ENCODE measurements at places on chromosomes 1 and 21. TPM values are rescaled to one million over a fixed set of nuclear protein-coding genes. Genes with fewer than 3 reads are reported as not detected.

GRCh38 chr1:208252836-208253576 is 8.8 kb upstream of the PLXNA2 start:
- DNase-seq: no peak

DNA sequence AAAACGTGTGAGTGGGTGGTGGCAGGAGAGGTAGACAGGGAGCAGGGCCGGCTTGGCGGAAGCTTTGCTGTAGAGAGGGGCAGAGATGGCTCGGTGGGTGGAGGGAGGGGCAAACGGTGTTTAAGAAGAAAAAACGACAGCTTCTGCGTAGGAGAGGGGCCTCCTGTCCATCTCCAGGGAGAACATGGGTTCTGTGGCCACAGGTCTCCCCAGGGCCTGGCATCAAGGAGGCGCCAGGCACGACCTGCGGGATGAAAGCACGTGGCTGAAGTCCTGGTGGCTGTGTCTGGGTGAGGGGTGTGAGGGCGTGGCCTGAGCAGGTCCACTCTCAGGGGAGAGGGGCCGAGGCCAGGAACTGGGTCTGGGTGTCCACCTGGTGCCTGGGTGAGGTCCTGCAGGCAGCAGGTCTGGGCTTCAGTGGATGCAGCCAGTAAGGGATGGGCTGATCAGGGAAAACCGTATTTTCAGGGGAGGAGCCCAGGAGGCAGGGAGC is 940 bp upstream of the PRKCZ start:
- no peak for DNase-seq

DNA sequence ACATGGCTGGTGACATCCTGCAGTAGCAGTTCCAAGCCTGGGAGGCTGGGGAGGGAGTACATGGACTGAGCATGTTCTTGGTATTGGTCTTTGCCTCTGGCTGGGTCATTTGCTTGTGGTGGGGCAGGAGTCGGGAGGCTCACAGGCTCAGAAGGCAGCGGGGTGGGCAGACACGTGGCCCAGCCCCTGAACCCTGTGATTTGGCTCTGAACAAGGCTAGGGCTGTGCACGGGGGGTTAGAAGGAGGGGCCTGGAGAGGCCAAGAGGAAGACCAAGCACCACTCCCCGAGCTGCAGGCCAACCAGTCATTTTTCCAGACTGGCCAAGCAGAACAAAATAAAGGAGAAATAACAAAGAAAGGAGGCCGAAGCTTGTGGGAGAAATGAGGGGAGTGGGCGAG is 9.7 kb upstream of the PRELP start:
- DNase-seq: no peak

GRCh38 chr1:33153650-33154049 is 28.2 kb downstream of the TRIM62 start:
- DNase-seq: no peak

- peak; percentile 99 for DNase-seq
Observed at GRCh38 chr1:67060811-67061218, 6.9 kb upstream of the SLC35D1 start.

- no peak for DNase-seq
Observed at GRCh38 chr1:97649591-97649990, 271.2 kb downstream of the DPYD start.

GRCh38 chr1:83043244-83043643 is 955.7 kb downstream of the TTLL7 start:
- no peak for DNase-seq

DNA sequence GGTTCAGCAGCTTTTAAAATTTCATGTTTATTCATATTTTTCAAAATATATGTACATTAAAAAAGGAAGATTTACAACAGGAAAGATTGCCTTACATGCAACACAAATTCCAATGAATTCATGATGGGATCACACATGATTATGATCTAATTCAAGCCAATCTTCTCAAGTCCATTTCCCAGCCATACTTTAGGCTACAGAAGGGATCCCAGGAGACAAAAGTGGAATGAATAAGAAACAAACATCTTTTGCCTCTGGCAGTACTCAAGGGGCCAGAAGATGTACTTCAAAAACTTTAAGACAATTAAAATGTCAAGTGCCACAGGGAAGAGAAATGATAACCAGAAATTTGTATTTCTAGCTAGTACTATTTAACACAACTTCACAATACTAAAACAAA is 10.2 kb upstream of the SH2D5 start:
- DNase-seq: no peak

DNA sequence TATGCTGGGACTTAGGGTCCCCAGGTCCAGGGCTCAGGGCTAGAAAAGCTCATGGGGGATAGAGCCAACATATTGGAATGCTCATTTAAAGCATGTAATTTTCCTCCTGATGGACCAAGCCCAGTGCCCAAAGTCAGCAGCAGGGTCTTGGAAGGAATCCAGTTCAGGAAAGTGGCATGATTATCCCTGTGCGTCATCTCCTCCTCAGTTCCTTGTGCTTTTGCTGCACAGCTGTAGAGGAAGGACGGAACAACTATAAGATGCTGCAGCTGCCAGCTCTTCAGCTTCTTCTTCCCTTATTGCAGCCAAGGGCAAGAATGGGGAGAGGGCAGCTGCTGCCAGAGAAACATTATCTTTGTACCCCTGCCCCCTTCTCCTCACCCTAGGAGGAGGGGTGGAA is 58.4 kb downstream of the OVGP1 start:
- no peak for DNase-seq

GRCh38 chr1:8285103-8285502 is 32.8 kb upstream of the SLC45A1 start:
- no peak for DNase-seq

DNA sequence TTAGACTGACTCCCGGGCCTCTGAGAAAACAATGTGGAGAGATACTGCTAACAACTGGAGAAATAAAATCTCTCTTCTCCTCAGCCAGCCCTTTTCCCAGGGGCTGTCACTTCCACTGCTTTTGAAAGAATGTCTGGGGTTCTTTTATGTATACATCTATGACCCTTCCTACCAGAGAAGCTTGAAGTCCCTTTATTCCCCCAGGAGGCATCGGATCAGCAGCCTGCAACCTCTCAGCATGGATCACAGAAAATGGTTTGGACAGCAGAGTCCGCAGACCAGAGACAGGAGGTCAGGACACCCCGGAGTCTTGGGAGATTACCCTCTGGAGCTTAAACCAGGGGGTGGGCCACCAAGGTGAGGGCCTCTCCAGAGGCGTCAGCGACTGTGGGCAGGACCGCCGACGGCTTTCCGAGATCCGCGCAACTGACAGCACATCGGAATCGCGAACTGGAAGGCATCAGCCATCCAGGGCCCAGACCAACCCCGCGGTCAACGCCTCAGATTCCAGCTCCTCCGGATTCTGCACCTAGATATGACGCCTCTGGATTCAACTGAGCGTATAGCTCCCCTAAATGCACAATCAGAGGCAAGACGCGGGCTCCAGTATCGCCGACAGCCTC is 1.0 kb downstream of the EPHA10 start:
- DNase-seq: no peak

DNA sequence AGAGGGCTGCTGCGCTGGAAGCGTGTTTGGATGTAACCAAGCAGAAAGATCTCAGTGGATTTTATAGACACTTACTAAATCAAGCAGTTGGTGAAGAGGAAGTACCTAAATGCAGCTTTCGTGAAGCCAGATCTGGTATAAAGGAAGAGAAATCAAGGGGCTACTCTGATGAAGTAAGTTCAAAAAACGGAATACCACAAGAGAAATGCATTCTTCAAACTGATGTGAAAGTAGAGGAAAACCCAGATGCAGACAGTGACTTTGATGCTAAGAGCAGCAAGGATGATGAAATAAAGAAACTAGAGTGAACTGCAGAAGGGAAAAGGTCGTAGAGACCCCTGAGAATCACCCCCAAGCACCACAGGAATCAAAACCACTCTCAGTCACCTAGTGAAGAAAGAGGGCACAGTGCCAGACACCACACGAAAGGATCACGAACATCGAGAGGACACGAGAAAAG is 40.8 kb upstream of the NEXN start:
- no peak for DNase-seq

GRCh38 chr21:43597052-43597451 is 62.2 kb downstream of the HSF2BP start:
- DNase-seq: peak; percentile 93

DNA sequence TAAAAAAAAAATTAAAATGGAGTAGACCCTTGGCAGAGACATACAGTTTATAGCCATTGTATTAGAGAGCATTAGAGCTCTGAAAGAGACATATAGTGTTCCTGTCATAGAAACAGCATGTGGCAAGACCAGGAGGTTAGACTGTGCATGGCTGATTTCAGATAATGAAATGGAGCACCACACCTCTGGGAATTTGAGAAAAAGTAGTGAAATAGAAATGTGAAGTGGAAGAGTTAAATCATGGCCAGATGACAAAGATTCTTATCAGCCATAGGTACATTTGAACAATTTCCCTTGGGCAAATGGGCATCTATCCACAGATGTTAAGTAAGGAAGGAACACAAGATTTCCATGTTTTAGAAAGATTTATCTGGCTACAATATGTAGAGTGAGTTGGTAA is 1083.1 kb downstream of the PLA2G4A start:
- no peak for DNase-seq

DNA sequence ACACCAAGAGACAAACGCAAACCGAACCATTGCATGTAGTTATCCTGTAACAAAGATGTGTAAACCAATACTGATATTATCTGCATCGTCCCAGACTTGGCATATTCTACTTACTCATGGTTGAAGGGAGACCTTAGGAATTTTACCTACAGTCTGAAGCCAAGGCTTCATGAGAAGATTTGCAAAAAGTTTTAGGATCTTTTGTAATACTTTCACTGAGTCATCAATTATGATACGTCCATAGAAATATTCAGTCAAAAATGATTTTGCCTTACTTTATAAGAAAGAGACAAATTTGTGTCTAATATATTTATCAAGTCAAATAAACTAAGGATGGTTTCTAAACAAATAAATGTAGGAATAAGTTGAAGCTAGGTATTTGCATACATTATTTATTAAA is 1176.1 kb upstream of the ADGRL2 start:
- DNase-seq: no peak

GRCh38 chr1:33312413-33312749 is 8.5 kb downstream of the A3GALT2 start:
- DNase-seq: no peak

- DNase-seq: peak; percentile 10
Observed at GRCh38 chr1:25447547-25447946, 16.9 kb downstream of the MACO1 start.

DNA sequence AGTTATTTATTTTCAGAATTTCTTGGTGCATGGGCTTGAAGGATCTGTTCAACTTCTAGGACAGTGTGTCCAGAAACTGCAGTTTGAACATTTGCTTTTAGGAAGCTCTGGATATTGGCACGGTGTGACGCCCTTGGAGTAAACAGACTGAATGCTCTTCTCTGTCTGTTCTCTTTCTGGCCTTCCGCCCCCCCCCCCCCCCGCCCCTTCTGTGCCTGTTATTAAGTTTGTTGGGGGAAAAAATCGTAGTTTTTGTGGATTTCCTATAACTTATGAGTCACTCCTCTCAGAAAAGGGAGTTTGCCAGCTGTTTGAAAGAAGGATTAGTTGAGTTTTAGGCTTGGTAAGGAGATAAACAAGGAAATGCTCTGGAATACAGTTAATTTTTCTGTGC is 1.2 kb downstream of the KCTD3 start:
- DNase-seq: peak; percentile 40

GRCh38 chr1:64956733-64957441 is 9.5 kb downstream of the JAK1 start:
- no peak for DNase-seq

DNA sequence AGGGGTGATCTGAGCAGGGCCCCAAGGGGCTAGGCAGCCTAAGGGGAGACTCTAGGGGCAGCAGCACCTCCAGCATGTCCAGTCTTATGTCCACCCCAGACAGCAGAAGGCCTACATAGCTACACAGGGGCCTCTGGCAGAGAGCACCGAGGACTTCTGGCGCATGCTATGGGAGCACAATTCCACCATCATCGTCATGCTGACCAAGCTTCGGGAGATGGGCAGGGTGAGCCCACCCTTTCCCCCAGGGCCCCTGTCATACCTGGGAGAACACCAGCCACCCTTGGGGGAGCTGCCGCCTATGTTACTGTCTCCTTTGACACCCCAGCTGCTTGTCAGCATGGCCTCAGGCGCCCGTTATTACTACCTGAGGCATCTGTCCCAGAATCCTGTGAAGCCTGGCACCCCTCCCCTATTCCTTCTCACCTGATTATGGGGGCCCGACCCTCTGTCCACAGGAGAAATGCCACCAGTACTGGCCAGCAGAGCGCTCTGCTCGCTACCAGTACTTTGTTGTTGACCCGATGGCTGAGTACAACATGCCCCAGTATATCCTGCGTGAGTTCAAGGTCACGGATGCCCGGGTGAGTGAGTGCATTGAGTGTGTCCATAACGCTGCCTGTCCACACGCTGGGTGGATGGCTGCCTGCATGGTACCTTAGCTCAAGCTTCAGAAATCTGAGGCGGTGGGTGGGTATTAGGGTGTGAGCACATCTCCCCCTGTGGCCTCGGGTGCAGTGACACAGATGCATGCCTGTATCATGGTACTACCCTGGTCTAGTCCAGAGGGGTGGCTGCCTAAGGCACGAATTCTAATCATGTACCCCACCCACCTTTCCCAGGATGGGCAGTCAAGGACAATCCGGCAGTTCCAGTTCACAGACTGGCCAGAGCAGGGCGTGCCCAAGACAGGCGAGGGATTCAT is 29.7 kb upstream of the KDM4A start:
- DNase-seq: no peak

The CLCA1 gene
- total RNA-seq: not detected

The CCDC17 gene
- total RNA-seq: 3.8 TPM

The LYPD8 gene
- not detected for total RNA-seq

The OR2L13 gene
- total RNA-seq: not detected

The DISP3 gene
- 0.34 TPM for total RNA-seq

The KRTAP20-4 gene
- total RNA-seq: not detected

The THEM5 gene
- not detected for total RNA-seq

The FLG2 gene
- not detected for total RNA-seq
